ENCODE measurements at places on chromosomes 16 and 17.

- DNase-seq: peak; percentile 45
Observed at GRCh38 chr16:73956587-73957494, 339.8 kb upstream of the PSMD7 start.

- DNase-seq: peak; percentile 45
Observed at GRCh38 chr17:48439875-48440505, 10.0 kb upstream of the SKAP1 start.

GRCh38 chr16:10571354-10571753 is 9.0 kb downstream of the EMP2 start:
- no peak for DNase-seq

DNA sequence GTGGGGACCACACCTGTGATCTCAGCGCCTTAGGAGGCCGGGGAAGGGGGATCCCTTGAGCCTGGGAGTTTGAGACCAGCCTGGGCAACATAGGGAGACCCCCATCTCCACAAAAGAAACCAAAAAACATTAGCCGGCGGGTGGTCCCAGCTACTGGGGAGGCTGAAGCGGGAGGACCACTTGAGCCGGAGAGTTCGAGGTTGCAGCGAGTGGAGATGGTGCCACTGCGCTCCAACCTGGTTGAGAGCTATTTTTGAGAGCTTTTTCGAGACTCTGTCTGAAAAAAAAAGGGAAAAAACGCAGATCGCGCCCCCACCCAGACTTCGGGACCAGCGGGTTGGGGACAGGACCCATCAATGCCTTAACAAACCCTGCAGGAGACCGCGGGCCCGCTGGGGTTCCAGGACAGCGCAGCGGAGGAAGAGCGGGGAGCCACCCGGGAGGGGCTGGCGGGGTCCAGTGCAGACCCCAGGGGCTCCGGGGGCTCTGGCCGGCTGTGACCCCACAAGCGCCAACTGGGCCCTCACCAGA is 762 bp upstream of the BAIAP3 start:
- DNase-seq: no peak

DNA sequence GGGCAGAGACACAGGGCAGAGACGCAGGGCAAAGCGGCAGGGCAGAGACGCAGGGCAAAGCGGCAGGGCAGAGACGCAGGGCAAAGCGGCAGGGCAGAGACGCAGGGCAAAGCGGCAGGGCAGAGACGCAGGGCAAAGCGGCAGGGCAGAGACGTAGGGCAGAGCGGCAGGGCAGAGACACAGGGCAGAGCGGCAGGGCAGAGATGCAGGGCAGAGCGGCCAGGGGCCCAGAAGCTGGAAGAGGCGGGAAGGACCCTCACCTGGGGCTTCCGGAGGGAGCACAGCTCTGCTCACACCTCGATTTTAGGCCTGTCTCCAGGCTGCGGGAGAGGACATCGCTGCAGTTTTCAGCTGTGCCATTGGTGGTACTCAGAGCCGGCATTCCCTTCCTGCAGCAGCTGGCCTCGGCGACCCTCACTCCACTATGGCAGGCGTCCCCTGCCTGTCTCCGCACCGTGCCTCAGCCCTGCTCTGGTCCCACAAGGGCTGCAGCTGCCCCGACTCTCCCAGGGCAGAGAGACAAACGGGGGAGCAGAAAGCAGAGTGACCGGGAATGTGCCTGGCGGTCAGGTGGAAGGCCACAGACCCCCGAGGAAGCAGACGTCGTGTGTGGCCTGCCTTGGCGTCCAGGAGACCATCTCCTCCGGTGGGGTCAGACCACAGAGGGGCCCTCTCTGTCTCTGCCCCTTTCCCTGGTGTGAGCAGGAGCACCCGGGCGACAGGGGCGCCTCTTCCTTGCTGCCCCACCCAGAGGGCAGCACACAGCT is 29.9 kb downstream of the SOX8 start:
- no peak for DNase-seq

DNA sequence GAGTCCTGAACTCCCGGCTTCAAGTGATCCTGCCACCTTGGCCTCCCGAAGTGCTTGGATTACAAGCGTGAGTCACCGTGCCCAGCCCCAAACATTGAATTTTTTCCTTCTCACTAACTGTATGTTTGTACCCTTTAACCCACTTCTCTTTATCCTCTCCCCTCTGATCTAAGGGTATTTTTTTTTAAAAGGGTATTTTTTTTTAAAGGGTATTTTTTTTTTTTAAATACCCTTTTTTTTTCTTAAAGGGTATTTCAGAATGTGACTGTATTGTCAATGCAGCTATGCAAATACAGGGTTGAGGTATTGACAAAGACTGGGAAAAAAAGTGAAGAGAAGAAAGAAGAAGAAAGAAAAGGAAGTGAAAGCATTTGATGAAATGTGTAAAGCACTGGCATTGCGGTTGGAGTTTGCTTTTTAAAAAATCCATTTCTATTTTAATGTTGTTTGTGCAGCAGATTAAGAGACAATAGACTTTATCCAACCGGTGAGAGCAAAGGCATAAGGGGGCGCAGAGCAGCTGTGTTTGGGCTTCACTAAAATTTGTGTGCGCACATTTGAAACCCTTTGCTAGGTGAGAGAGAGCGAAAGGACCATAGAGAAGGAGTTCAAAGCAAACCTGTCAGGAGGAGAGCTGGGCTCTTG is 42.4 kb downstream of the SYT17 start:
- no peak for DNase-seq

- no peak for DNase-seq
Observed at GRCh38 chr16:57001026-57001679, 11.8 kb downstream of the NLRC5 start.

GRCh38 chr17:34412965-34413441 is 50.0 kb upstream of the CCL1 start:
- no peak for DNase-seq

DNA sequence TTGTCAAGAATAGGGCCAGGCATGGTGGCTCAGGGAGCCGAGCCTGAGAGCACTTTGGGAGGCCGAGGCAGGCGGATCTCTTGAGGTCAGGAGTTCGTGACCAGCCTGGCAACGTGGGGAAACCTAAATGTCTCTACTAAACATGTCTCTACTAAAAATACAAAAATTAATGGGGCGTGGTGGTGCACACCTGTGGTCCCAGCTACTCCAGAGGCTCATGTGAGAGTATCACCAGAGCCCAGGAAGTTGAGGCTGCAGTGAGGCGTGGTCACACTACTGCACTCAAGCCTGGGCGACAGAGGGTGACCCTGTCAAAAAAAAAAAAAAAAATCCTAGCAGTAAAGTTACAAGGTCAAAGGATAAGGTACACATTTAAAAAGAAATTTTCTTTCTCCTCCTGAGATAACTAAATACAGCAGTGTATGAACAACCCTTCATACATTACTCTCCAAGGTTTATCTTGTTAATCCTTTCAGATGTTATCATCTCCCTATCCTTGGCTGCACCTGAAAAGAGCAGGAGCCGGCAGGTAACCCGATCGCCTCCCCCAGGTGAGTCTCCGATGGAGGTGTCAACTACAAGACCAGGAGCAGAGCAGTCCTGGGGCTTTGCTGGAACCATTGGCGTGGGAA is 122.3 kb downstream of the GOSR1 start:
- DNase-seq: no peak

- DNase-seq: no peak
Observed at GRCh38 chr16:85136213-85136701, 24.0 kb upstream of the CIBAR2 start.

- peak; percentile 18 for DNase-seq
Observed at GRCh38 chr17:37527249-37527851, 37.7 kb downstream of the DUSP14 start.

GRCh38 chr17:8283356-8283755 is 5.1 kb upstream of the RANGRF start:
- no peak for DNase-seq

- DNase-seq: no peak
Observed at GRCh38 chr16:71628810-71629209, 2.8 kb downstream of the MARVELD3 start.

GRCh38 chr16:52439750-52440149 is 107.2 kb downstream of the TOX3 start:
- DNase-seq: no peak
